Articular chondrocyte of knee joint (primary cell): ENCODE measurements at places on chromosomes 5 and 9. TPM values are rescaled to one million over a fixed set of nuclear protein-coding genes. Genes with fewer than 3 reads are reported as not detected.

The IFNK gene
- total RNA-seq = not detected in 2 replicates

The YIPF5 gene
- total RNA-seq = 126 and 133 TPM in 2 replicates

The ABLIM3 gene
- total RNA-seq = 3.0 and 4.0 TPM in 2 replicates

The LCN15 gene
- total RNA-seq = not detected in 2 replicates

The SEPTIN8 gene
- total RNA-seq = 55.7 and 64.9 TPM in 2 replicates
